ENCODE measurements at places on chromosomes 11 and 22. TPM values are rescaled to one million over a fixed set of nuclear protein-coding genes. Genes with fewer than 3 reads are reported as not detected.
A peak's percentile ranks its signal among the peaks of the same experiment; 100 is the strongest.

The CYB5R2 gene
- polyA plus RNA-seq = 4.5 TPM

The LINC01488 gene
- not detected for polyA plus RNA-seq

The OVCH2 gene
- not detected for polyA plus RNA-seq

The ACR gene
- polyA plus RNA-seq = not detected

The FBXO3 gene
- 26.2 TPM for polyA plus RNA-seq

DNA sequence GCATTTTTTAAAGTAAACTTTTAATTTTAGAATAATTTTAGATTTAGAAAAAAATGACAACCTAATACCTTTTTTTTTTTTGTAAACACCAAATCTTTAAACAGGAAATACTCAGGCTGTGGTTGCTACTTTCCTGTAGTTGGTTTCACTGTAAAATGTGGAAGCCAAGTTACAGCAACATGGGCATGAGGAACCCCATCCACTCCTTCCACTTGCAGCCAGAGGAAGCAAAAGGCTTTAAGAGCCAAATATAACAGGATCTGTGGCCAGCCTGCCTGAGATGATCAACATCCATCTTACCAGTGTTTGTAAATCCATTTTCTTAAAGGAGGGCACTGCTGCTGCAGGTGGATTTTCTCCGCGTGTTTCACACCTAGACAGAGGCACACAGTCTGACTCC, 66.2 kb downstream of the TNRC6B start:
- no peak for DNase-seq

DNA sequence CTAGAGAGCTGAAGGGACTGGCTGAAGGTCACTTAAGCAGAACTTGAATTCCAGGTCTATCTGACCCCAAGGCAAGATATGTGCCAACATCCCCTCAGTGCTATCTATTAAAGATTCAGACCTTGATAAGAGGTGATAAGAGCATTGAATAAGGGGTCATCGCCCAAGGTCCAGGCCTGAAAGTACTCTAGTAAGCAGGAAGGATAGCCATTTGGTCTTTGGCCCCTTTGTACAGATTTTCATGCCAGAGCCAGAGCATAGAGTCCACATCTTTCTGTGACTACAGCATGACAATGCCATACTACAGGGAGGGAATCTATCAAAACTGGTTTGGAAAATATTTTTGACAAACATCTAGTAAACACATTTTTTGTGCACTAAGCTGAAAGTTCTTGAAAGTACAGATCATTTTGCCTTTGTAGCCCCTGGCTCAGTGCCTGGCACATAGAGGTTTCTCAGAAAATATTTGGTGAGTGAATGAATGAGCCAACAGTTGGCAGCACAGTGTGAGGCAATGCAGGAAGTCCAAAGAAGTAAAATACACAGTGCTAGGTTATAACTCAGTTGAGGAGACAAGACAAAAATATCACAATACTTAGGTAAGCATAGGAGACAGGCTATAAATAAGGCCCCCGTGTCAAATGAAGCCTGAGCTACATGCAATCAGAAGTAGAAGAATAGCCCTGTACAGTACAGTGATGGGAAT, 15.1 kb upstream of the RRAS2 start:
- peak; percentile 75 for DNase-seq

DNA sequence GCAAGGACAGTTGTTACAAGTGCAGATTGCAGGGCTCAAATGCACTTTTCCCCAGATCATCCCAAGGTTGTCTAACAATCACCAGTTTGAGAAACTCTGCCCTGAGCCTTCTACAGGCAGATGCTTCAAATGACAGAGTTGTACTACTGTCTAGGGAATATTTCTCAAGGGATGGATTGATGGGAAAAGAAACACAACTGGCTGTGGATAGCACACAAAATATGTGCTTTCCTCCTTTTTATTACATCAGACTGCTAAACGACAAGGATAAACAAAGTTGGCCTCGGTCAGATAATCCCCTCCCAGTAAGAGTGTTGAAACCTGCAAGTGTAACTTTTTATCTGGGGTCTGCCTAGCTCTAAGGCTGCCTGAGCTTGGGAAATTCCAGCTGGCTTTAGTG, 46.6 kb upstream of the SORL1-AS1 start:
- no peak for DNase-seq

GRCh38 chr22:32199961-32200360, 4.9 kb downstream of the RFPL2 start:
- no peak for DNase-seq

DNA sequence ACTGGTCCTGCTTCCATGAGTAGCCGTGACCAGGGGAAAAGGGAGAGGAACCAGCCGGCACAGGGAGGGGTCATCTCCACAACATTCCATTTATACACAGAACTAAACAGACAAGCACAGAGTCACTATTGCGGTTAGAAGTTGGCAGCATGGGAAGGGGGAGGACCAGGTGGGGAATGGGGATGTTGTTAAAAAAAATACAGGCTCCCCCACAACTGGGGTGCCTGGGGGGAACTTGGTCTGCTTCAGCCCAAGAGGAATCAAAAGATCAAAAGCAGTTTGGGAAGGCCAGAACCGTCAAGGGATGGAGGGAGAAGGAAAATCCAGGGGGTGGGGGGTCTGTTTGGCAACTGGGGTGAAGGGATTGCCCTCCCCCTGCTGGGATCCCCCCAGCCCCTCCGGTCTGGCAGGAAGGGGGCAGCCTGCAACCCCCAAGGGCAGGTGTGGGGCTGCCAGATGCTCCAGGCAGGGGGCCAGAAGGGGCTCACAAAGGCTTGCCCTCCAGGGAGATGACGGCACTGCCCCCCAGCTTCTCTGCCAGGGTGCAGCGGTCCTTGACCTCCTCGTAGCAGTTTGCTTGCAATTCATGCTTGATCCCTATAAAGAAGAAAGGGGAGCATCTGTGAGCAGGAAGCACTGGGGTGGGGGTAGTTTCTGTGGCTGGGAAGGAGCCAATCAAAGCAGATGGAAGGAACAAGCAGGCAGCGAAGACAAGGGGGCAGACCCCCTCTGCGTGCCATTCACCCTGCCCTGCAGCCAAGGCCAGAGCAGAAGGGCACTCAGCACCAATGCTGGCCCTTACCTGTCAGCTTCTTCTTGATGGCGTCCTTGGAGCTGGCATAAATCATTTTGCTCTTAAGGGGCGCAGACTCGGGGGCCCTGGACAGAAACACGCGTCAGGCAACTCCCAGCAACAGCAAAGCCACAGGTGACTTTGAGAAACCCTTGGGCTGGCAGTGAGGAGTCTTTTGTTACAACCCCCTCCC, 2.8 kb downstream of the CFL1 start:
- DNase-seq = no peak

- DNase-seq = no peak
These were observed 123.4 kb downstream of the CYP2R1 start for GRCh38 chr11:14768526-14769188.

GRCh38 chr11:61126256-61126655, 24.0 kb downstream of the CD5 start:
- no peak for DNase-seq

DNA sequence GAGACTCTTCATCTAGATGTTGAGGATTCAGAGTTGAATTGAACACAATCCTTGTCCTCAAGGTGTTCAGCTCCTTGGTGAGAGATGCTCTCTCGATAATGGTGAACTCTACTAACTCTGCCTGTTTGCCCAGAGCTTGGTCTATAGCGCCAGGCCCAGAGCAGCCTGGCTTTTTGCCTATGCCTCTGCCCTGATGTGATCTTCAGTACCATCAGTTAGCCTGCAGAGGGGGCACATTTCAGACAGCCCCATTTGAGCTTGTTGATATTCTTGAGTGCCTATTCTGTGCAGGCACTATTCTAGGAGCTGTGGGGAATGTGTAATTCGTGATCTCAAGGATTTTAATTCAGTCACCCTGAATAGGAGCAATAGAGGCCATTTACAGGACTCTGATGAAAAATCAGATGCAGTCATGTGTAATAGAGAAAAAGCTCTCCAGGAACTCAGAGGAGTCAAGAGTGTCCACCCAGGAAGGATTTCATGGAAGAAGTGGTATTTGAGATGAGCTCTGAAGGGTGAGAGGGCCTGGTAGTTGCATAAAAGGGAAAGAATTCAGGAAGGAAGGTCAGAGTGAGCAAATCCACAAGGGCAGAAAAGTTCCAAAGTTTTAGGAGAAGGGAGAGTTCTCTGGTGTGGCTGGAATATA, 19.3 kb downstream of the GTPBP1 start:
- peak; percentile 41 for DNase-seq

DNA sequence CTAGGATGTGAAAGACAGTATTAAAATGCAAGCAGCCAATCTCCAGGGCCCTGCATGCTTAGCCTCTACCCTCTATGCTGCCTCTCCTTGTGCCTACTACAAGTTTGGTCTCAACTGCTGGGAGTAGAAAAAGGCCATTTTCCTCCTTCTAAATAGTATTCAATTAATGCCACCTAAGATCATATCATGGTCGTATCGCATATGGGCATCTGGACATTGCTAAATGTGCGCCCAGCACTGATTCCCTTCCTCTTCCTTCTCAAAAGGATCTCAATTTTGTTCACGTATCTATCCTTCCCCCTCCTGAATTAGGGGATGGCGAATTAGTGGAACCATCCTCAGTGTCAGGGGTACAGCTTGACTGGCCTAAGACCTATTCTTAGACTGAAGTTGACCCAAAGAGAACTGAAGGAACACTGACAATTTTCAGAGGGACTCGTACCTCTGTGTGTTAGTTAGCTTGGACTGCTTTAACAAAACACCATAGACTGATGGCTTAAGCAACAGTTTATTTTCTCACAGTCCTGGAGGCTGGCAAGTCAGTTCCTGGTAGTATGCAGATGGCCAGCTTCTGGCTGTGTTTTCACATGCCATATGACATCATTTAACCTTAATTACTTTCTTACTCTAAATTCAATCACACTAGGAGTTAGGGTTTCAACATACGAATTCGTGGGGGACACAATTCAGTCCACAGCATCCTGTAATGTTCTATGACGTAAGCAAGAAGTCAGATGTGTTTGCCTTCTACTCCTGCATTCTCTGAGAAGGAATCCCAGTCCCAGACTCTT, 8.5 kb upstream of the NUP50 start:
- DNase-seq = peak; percentile 72

DNA sequence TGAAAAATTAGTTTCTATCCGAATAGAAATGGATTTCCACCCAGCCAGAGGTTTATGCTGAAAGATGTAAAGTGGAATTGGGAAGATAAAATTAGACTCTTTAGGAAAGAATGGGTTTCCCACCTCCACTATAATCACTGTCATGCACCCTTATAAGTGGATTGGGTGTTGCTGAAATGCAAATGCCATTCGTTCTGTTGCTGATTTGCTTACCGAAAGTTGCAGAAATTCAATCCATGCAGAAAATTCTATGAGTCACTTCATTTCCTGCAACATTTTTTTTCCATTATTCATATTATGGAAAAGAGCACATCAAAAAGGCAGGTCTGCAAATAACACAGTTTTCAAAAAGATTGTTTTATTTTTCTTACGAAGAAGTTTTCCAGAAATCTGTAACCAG, 65.6 kb downstream of the LDLRAD3 start:
- peak; percentile 68 for DNase-seq

DNA sequence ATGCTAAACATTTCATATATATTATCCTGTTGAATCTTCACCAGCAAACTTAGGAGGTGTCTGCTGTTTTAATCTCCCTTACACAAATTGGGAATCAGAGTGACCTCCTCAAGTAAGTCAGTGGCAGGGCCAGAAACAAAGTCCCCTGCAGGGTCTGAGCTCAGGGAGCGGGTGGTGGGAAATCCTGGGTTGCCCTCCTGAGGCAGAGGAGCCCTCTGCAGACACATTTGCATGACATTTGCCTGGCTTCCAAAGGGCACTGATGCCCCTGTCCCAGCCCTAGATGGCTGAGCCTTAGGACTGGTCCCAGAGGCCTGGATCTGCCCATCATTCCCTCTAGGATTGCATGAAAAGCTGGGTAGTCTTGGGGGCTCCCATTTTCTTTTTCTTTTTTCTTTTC, 2.1 kb upstream of the INPP5J start:
- DNase-seq = no peak

- DNase-seq = no peak
These were observed 2.9 kb upstream of the AKIP1 start for GRCh38 chr11:8908099-8908498.

- no peak for DNase-seq
These were observed 119.1 kb upstream of the LRRC4C start for GRCh38 chr11:41578421-41579051.
